ENCODE measurements at places on chromosomes 16 and 17.

DNA sequence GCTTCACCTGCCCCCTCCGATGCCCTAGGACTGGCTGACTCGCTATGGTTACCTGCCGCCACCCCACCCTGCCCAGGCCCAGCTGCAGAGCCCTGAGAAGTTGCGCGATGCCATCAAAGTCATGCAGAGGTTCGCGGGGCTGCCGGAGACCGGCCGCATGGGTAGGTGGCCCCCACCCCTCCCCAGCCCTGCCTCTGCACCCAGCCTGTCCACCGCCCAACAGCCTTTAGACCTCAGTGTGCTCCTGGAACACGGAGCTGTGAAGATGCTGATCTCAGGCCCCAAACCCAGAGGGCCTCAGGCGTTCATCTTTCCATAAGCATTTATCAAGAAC, 993 bp downstream of the MMP25 start:
- no peak for DNase-seq

GRCh38 chr17:6386041-6386630, 48.8 kb downstream of the AIPL1 start:
- DNase-seq = no peak

DNA sequence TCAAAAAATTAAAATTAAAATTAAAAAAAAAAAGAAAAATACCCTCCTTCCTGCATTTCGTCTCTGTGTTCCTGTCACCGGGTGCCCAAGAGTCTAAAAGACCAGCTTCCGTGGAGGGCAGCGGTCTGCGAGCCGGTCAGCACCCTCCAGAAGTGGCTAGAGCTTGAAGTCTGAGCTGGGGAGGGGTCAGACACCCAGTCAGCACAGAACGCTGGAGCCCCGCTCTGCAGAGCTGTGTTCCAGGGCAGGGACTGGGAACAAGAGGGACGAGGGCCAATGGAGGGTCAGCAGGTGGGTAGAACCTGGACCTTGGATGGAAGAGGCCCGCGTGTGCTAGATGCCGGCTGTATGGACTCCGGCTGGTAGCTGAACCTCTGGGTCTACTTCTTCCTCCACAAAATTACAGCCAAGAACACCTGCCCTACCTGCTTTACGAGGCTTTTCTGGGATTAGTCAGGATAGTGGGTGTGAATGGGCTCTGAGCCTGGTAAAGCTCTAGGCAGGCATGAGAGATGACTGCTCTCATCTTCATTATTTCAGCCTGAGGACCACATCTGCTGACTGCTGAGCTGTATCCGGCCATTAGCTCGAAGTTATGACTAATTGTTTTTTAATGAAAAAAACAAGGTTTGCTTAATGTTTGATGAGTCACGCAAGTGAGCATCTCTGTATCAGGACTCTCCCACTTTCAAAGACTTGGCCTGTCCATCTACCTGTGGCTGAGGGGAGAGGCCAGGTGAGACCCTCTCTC, 5.9 kb downstream of the TRPV1 start:
- peak; percentile 86 for DNase-seq

GRCh38 chr17:30334421-30334820, 564 bp upstream of the TMIGD1 start:
- DNase-seq = no peak

- DNase-seq = peak; percentile 43
These were observed 20.9 kb downstream of the HLF start for GRCh38 chr17:55285340-55286301.

DNA sequence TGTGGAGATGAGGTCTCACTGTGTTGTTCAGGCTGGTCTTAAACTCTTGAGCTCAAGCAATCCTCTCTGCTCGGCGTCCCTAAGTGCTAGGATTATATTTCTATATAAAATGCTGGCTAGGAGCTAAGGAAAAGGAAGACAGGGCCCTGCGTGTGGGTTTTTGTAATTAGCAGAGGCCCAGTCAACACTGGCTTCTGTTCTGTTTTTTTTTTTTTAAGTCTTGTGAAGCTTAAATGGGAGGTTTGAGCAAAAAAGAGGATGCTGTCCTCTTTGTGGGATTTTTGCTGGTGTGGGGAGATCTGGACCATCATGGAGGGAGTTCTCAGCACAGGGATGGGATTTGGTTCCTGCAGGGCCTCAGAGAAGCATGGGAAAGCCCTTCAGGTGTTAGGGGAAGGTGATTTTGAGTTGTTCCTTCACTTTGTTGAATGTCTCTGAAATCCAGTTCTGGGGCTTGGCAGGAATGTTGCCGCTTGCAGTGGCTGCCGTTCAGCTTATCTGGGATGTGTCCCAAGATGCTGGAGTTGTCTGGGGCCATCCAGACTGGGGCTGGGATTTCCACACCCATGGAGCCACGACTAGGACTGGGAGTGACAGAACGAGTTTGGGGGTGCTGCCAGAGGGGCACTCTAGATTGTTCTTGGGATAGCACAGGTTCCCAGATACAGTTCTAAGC, 4.2 kb downstream of the PYCARD start:
- no peak for DNase-seq

DNA sequence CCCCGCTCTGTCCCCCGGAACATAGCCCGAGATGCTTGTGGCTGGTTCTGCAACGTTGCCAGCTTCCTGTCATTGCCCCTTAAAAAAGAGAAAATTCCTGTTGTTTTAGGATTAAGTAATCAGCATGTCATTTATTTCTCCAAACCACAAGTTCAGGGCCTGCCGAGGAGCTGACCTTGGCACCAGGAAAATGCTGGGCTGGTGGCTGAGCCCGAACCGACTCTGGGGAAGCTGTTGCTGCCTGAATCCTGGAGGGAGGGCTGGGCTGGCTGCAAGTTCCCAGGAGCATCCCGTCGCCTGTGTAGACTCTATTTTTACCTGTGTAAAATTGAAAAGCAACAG, 130.9 kb upstream of the FOXF1 start:
- no peak for DNase-seq

- DNase-seq = no peak
These were observed 217.5 kb upstream of the DYNLRB2 start for GRCh38 chr16:80323187-80323807.

- DNase-seq = peak; percentile 68
These were observed 26.1 kb downstream of the MRPS23 start for GRCh38 chr17:57823469-57824401.

DNA sequence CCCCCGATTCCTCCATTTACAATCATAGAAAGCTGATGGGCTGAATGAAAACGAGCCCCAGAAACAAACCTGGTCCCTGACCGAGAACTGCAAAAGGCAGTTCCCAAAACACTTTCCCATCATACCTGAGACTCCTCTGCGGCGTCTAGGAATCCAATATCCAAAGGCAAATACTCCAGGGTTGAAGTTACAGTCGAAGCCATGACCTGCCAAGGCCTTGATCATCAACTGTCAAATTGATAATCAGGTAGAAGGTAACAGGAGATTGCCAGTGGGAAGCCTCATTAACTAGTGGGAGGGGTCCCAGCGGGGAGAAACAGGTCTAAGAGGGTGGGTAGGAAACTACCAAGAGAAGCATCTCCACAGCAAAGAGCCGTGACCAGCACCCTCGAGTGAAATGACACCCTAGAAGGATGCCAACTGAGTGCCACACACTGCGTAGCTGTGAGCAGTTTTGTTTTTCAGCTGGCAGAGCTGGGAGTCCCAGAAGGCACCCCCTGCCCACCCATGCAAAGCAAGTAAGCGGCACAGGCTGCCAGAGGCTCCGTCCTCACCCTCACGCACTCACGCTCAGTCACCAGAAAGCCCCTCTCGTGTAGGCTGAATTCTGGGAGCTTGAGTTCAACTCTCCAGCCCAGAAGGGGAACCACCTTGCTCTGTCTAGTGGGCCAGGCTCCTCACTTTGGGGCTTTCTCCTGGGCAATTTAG, 146.1 kb downstream of the GAS7 start:
- DNase-seq = no peak

DNA sequence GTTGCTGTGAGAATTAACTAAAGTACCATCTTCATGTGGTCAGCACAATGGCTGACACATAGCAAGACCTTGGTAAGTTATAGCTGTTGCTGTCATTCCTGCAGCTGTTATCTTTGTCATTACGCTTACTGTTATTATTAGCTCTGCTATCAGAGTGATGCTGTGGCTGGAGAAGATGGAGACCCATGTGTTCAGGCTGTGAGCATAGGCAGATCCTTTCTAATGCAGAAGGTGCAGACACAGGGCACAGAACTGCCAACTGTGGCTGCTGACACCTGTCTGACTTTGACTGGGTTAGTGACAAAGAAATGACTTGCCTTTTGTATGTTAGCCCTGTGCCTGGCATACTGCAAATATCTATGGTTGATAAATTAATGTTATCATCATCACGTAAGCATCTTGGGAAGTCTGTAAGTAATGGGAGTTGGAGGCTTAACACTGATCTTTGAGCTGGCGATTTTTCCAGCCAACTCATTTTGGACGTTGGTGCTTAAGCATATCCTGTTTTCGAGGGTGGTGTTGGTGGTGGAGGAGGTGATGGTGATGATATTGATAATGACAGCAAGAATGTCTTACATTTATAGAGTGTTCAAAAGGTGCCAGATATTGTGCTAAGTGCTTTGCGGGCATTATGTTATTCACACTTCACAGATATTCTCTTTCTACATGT, 695.3 kb downstream of the WWOX start:
- no peak for DNase-seq

- no peak for DNase-seq
These were observed 10.4 kb upstream of the HOXB13 start for GRCh38 chr17:48738803-48739526.

DNA sequence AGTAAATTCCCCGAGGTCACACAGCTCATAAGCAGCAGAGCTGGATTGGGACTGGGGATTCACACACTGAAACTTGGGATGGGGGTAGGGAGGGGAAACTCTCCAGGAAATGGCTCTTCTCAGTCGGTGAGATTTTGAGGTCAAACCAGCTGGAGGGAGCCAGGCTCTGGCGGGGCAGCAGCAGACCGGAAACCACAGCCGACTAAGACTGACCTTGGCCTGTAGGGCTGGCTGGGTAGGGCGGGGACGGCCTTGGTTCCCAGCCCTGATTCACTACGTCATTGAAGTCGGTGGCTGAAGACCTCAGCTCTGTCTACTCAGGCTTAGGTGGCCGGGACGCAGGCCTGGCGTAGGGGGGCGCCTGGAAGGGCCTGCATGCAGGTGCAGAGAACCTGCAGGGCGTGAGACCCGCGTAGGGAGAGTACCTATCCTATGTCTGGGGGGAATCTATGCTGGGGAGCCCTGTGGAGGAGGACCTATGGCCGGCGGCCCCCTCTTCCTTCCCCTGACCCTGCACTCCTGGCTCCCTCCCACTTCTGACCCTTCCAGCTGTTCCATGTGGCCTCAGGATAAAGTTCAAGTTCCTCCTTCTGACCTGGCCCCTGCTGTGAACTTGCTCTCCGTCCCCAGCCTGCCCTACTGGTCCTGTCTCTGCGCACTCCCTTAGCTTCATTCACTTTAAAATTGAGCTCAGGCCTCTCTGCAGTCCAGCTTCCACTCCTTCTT, 11.9 kb upstream of the SLC4A1 start:
- DNase-seq = peak; percentile 96

DNA sequence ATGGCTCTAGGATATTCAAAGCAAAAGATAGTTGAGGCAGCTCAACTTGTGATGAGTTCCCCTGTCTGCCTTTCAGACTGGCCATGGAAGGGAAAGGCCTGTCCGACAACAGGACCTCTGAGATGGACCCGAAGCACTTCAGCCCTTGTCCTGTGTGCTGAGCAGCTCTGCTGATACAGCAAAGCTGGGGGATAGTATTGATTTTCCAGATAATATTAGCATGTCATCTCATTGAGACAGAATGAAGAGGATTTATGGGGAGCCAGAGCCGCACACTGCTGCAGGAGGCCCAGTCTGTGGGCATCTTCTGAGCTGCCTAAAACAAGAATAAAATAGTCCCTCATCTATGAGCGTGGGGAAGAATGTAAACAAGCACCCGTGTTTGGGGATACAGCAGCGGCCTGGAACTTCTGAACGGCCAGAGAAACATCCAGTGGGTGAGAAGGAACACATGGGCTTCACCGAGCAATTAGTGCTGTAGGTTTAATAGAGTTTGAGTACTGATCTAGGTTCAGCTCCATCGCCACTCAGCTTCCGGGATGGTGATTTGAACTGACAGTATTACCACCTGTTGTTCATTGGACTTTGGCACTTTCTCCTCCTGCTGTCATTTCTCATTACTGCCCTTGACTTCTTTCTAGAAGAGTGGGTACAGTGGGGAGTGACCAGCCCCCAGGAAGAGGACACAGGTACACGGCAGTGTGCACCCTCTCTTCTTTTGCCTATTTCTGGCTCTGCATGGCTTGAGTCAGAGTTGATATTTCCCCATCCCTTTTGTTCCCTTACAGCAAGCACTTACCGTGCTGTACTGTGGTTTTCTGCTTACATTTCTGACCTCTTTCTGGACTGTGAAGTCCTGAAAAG, 96.5 kb upstream of the TBX2 start:
- peak; percentile 67 for DNase-seq

DNA sequence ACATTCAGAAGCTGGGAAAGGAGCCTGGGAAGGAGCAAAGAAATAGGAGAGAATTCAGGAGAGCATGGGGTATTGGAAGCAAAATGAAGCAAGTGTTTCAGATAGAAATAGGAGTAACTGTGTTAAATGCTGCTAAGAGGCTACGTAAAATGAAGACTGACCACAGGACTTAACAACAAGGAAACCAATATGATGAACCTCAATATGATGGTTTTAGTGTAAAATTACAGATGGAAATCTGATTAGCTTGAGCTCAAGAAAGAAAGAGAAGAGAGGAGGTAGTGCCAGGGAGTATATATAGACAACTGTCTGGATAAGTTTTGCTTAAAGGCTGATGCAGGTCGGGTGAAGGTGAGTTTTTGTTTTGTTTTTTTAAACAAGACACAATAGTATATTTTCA, 92.2 kb downstream of the HELZ start:
- DNase-seq = no peak

DNA sequence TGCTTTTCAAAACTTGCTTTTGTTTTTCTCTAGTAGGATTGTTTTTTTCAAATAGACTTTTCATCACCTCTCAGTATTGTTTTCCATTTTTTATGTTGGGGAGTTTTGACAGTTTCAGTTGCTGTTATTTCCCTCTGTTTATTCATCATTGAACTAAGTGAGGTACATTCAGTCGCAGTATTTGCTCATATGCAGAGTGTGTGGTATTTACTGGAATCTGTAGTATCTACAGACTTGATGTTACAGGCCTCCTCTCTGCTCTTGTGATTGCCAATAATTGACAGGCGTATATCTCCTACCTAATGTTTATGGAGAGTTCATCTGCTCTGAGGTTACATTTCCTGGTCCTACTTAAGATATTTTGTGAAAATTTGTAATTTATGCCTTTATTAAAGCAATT, 49.6 kb downstream of the COX10 start:
- DNase-seq = no peak

- DNase-seq = peak; percentile 45
These were observed 22.5 kb downstream of the EIF4A3 start for GRCh38 chr17:80124351-80124981.

- no peak for DNase-seq
These were observed 54.2 kb downstream of the NDEL1 start for GRCh38 chr17:8489841-8490240.
